Stimulated activated naive B cell treated with anti-CD40 and anti-IgM and Interleukin-4, amounts not matched to agents 10 μg/mL and 1 μg/mL and 100 μg/mL, for 72 hours (primary cell): ENCODE measurements at places on chromosomes 6 and 20.

DNA sequence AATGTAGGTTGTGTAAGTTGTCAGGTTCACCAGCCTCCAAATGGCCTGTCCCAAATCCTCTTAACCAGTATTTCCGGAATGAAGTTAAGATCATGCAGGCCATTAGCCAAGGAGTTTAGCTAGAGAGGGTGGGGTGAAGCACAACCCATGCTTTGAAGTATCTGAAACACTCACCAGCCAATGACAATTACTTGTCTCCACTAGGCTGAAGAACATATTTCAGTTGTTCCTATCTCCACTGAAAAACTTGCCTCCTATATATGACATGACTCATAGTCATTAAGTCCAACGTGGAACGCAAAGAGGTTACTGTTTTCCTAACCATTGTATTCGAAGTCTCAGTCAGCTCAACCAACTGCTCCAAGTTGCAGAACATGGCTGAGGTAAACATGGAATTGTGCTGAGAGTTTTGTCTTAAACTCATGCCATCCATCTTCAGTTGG, 37.4 kb upstream of the TNFAIP3 start:
- no peak for DNase-seq

DNA sequence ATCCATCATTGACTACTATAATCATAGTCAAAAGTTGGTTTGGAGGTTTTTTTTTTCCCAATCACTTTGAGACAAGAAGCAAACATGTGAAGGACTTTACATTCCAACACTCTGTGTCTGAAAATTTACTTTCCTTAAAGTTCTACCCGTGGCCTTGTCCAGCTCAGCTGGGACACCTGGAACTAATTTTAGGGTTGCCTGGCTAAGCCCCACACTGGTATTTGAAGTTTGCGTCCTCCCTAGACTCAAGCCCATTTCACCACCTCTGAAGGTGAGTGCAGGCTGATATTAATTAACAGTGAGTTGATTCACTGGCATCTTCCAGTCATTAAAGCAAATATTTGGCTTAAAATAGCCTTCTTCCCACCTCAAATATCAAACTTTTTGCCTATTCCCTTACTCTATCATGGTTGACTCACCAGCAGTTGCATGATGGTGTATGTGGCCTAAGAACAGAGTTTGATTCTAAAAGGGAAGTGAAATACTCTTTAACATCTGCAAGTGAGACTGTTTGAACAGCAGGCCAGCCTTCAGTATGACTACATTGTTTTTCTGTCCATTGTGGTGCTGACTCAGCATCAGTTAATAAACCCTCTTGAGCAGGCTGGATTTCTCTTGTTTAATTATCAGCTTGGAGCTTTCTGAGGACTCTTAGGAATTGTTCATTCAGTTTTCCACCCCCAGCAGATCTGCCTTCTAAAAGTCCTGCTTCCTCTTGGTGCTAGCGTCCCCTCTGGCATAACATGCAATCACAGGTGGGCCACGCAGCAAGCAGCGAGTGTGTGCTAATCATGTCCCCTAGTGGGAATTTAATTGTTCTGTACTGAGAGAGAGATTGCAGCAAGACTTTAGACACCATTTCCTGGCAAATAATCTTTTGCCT, 1.8 kb upstream of the PRDM1 start:
- DNase-seq: peak; percentile 42

GRCh38 chr20:44642203-44643153, 9.0 kb downstream of the ADA start:
- DNase-seq: no peak

DNA sequence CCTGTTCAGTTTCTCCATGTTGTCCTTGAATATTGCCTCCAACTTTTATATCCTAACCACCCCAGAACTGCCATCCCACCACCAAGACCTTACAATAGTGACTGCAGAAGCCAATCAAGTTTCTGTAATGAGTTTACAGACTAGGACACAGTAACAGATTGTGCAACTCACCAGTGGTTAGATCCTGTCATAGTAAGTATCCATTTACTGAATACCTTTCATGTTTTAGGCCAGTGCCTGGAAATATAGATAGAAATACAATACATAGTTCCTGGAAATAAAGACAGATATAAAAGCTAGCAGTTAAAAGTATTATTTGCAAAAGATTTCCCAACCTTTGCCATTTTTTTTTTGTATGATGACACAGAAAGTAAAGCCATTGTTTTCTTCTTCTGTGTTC, 471.8 kb upstream of the BTBD3 start:
- no peak for DNase-seq

GRCh38 chr6:151808371-151809241, 1.1 kb downstream of the ESR1 start:
- no peak for DNase-seq

DNA sequence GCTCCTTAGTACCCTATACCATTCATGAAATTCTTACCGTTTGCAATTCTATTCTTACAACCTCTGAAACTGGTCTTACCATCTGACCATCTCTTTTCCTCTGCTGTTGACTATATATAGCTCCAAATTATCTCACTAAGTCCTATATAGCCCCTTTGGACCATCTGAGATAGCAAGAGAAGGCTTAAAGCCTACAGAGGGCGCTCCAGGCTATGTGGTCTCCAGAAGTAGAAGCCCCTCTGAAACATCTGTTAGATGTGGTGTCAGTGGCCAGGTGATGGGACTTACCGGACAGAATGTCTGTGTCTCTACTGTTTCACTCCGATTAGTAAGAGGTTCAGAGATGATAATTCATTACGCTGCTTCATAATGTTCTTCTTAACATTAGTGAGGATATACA, 140.7 kb upstream of the BMP2 start:
- DNase-seq: no peak

GRCh38 chr20:48631114-48632016, 196.4 kb downstream of the PREX1 start:
- no peak for DNase-seq

- DNase-seq: no peak
Observed at GRCh38 chr6:16391451-16391912, 153.1 kb downstream of the GMPR start.

GRCh38 chr6:137744877-137745276, 122.2 kb upstream of the TNFAIP3 start:
- no peak for DNase-seq

DNA sequence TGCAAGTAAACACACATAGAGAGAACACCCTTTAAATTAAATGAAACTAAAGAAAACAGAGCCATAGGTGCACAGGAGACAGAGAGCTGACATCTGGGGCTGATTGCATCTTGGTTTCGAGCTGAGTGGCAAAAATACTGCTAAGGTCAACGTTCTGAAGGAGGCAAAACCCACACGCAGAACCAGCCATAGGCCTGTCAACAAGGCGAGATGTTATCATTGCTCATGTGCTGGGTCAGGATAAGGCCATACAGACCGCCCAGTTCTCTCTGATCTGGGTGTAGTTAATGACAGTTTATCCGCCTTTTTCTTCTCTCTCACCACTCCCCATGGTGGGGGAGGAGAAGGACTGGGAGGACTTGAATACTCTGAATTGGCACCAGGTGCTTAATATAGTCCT, 4.5 kb upstream of the FAM110A start:
- DNase-seq: no peak

GRCh38 chr6:6749702-6750491, 161.4 kb downstream of the LY86 start:
- DNase-seq: no peak

GRCh38 chr6:11146117-11146826, 34.7 kb upstream of the ERVFRD-1 start:
- DNase-seq: no peak

GRCh38 chr6:132952986-132953385, 138.6 kb downstream of the RPS12 start:
- no peak for DNase-seq

GRCh38 chr6:163191704-163192537, 222.6 kb upstream of the QKI start:
- no peak for DNase-seq

DNA sequence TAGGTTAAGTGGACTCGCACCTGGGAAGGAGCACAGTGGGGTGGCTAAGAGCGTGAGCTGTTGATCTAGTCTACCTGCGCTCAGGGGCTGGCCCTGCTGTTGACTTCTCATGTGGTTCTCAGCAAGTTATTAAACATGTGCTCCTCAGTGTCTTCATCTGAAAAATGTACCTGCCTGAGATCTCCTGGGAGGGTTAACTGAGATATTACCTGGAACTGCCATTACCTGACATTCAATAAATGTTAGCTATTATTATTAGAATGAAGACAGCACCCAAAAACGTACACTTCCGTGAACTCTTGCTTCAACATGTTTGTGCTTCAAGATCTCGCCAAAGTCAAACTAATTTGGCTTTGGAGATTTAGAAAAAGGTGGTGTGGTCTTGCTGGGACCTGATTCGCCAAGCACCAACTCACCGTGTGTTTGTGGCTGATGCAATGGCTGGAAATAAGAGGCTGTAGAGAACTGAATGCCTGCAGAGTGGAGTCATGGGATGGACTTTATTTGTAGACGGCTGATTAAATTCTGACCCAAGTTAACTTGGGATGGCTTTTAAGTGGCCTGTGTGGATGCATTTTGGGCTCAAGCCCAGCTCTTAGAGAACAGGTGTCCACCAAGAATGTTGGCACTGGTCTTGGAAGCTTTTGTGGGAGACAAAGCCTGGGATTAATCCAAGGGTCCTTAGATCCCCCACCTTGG, 692.9 kb downstream of the QKI start:
- no peak for DNase-seq

DNA sequence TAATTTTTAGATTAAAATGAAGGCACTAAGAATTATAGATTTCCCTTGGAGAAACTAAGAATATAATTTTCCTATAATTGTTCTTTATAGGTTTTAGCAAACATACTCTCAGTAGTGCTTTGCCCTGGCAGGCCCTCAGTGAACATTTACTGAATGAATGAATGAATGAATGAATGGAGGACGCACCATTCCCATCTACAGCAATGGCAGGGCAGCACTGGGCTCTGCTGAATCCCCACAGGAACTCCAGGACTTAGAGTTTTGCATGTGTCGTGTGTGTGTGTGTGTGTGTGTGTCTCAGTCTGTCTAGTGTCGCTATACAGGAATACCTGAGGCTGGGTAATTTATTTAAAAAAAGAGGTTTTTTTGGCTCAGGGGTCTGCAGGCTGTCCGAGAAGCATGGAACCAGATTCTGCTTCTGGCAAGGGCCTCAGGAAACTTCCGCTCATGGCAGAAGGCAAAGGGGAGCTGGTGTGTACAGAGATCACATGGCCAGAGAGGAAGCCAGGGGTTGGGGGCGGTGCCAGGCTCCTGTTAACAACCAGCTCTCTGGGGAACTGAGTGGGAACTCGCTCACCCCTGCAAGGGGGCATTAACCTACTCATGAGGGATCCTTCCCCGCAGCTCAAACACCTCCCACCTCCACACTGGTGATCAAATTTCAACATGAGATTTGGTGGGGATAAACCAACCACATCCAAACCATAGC, 20.1 kb downstream of the RNASET2 start:
- no peak for DNase-seq

DNA sequence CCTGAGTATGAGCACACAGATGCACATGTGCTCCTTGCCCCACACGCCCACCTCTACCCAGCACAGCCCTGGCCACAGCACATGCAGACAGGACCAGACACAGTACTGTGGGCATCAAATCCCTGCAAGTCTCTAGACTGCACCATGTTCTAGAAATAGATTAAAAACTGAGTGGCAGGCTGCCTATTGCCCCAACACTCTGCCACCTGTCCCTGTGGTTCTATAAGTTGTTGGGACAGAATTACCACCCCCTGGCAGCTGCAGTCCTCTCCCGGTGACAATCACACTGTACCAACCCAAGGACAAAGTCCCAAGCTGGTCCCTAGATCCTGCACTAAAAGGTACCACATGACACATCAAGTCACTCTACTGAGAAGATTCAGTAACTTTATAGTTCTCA, 70.2 kb downstream of the B3GAT2 start:
- DNase-seq: no peak

DNA sequence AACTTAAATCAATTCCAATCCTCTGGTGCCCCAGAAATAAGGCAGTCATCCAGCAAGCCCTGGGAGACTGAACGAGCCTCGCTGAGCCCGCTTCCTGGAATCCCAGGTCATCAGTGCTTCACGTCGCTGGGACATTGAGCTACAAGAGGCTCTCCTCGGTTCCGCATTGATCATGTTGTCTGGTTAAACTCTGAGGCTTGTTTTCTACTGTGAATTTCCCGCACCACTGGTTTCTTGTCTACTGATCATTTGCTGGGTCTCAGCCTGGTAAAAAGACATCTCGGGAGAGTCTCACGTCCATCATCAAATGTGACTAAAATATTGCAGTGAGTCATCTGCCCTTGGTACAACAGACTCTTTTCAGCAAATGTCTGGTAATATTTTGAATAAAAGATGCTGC, 569.2 kb downstream of the QKI start:
- no peak for DNase-seq

DNA sequence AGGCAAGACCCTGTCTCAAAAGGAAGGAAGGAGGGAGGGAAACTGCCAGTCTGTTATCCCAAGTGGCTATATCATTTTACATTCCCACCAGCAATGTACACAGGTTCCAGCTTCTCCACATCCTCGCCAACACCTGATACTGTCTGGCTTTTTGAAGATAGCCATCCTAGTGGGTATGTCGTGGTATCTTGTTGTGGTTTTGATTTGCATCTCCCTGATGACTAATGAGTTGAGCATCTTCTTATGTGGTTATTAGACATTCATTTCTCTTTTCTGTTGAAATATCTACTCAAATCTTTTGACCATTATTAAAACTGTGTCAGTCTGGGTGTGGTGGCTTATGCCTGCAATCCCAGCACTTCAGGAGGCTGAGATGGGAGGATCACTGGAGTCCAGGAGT, 47.9 kb upstream of the ARID1B start:
- no peak for DNase-seq

- DNase-seq: no peak
Observed at GRCh38 chr6:122861594-122861993, 72.5 kb downstream of the SMPDL3A start.

- DNase-seq: no peak
Observed at GRCh38 chr6:18506382-18507017, 119.3 kb downstream of the RNF144B start.

DNA sequence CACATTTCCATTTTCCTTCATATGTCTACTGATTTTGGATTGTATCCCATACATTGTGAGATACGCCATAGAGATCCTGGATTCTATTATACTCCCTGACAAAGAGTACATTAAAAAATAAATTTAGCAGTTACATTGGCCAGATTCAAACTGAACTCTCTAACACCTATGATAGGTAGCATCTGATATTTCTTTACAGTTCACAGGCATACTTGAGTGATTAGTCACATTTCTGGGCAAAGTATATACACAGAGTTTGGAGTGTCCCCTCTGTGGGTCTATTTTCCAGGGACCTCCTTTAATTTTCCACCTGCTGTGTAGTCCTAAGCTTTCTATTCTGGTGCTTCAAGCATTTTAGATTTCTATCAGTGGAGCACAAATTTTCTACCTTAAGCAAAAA, 96.4 kb downstream of the TBC1D32 start:
- no peak for DNase-seq
